ENCODE measurements at places on chromosomes 1 and 21.

DNA sequence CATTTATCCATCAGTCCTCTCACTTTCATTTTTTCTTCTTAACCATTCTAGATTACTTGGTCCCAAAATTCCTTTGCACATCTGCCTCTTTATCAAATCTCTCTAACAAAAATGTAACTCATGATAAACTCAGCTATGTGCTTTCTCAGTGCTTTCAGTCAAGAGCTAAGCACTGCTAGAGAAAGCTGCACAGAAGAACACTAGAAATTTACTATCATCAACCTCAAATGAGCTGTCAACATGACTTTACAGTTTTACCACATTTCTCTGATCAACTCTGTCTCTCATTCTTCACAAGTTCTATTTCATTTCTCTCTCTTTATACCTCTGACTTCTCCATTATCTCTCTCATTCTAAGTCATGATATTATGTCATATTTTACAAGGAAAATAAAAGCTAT lies 54.2 kb upstream of the PRKACB start:
- no peaks in the 10 kb centered on the region for H3K27me3 ChIP-seq
- no peaks in the 10 kb centered on the region for H3K36me3 ChIP-seq
- no peak overlapping the region for H3K4me3 ChIP-seq
- no peak overlapping the region for H3K27ac ChIP-seq
- DNase-seq = no peak

- H3K27ac ChIP-seq = peak overlapping the region; percentile 99
- H3K4me3 ChIP-seq = peak overlapping the region; percentile 80
- H3K27me3 ChIP-seq = no peaks in the 10 kb centered on the region
Observed at GRCh38 chr1:172533513-172534151, 682 bp downstream of the SUCO start.

DNA sequence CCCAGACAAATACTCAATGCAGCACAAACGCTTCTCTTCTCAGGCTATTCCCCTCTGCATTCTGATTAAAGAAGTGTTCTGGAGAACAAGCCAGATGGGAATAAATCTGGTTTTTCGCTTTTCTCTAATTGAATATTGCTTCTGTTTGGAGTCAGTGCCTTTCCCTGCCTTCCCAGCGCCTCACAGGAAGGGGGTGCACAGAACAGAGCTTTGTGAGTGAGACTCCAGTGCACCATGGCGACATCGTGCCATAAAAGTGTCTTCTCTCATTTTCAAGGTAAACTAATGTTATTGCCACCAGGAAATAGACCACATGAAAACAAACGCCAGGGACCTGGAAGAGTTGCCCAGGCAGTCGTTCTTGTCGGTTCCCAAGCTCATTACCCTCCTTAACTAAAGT lies 43.6 kb upstream of the SLC45A1 start:
- DNase-seq = no peak
- peaks cover 6% of the 10 kb centered on the region for H3K4me1 ChIP-seq
- no peaks in the 10 kb centered on the region for H3K27me3 ChIP-seq
- H3K36me3 ChIP-seq = no peaks in the 10 kb centered on the region

GRCh38 chr21:44062380-44062779 lies 44.8 kb upstream of the PWP2 start:
- H3K4me1 ChIP-seq = no peaks in the 10 kb centered on the region
- no peak overlapping the region for H3K27ac ChIP-seq
- no peak overlapping the region for H3K4me3 ChIP-seq
- no peak for DNase-seq
- H3K27me3 ChIP-seq = no peaks in the 10 kb centered on the region

- no peaks in the 10 kb centered on the region for H3K36me3 ChIP-seq
- H3K27ac ChIP-seq = no peak overlapping the region
- H3K4me3 ChIP-seq = no peak overlapping the region
- H3K4me1 ChIP-seq = no peaks in the 10 kb centered on the region
- H3K27me3 ChIP-seq = no peaks in the 10 kb centered on the region
- no peak for DNase-seq
Observed at GRCh38 chr21:39873687-39874086, 6.4 kb downstream of the PCP4 start.

- H3K4me1 ChIP-seq = peaks cover 4% of the 10 kb centered on the region
- peak overlapping the region; percentile 67 for H3K4me3 ChIP-seq
- H3K27ac ChIP-seq = peak overlapping the region; percentile 75
- peak; percentile 77 for DNase-seq
Observed at GRCh38 chr21:32413015-32413504, 554 bp downstream of the EVA1C start.

DNA sequence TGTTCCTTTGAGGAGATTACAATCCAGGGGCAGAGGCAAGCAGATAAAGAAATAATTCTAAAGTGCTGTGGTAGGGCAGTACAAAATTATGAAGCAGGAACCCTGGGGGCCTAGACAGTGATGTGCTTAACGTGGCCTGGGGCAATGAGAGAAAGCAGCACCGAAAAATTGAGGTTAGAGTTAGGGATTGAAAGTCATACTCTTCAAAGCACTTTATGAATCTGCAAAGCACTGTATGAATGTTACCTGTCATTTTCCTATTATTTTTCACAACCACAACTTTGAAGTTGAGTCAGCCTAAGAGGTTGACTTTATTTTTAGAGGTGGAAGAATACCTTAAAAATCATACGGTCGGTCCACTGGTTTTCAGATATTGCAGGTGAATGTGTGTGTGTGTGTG lies 183.4 kb upstream of the NFIA start:
- H3K36me3 ChIP-seq = no peaks in the 10 kb centered on the region
- no peaks in the 10 kb centered on the region for H3K4me1 ChIP-seq
- no peak overlapping the region for H3K4me3 ChIP-seq
- H3K27ac ChIP-seq = no peak overlapping the region
- no peaks in the 10 kb centered on the region for H3K27me3 ChIP-seq
- DNase-seq = no peak

DNA sequence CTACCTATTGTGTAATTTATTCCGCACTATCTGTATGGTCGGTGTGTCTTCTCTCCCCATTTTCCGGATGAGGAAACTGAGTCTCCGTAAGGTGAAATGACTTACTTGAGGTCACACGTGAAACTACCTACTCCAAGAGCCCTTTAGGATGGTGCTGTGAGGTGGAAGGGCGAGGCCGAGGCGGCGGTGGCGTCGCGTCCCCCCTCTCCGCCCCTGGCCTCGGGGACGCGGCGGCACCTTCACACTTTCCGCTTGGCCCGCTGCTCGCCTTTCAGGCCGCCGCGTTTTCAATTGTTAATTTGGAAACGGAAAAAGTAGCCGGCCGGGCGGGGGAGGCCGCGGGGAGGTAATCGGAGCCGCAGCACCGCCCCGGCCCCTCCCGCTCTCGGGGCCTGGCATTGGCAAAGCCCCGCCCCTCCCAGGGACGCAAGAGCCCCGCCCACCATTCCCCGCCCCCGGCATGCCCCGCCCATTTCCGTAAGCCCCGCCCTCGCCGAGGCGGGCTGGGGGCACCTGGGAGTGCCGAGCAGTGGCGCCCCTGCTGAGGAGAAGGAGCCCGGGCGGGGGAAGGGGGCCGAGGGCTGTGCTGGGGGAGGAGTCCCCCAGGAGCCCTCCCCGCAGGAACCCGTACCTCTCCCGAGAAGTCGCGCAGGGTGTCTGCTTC lies 18.6 kb downstream of the KCNQ4 start:
- no peaks in the 10 kb centered on the region for H3K36me3 ChIP-seq
- peak; percentile 84 for DNase-seq
- H3K4me3 ChIP-seq = peak overlapping the region; percentile 37
- H3K4me1 ChIP-seq = peaks cover 6% of the 10 kb centered on the region
- no peaks in the 10 kb centered on the region for H3K27me3 ChIP-seq

- no peak for DNase-seq
- peak overlapping the region; percentile 83 for H3K27ac ChIP-seq
- no peaks in the 10 kb centered on the region for H3K27me3 ChIP-seq
- no peak overlapping the region for H3K4me3 ChIP-seq
- H3K36me3 ChIP-seq = no peaks in the 10 kb centered on the region
Observed at GRCh38 chr1:233242827-233243483, 52.6 kb downstream of the PCNX2 start.

GRCh38 chr21:38295997-38296764 lies 39.4 kb downstream of the KCNJ15 start:
- no peak for DNase-seq
- no peaks in the 10 kb centered on the region for H3K27me3 ChIP-seq
- H3K36me3 ChIP-seq = no peaks in the 10 kb centered on the region
- H3K4me1 ChIP-seq = no peaks in the 10 kb centered on the region
- H3K4me3 ChIP-seq = no peak overlapping the region

DNA sequence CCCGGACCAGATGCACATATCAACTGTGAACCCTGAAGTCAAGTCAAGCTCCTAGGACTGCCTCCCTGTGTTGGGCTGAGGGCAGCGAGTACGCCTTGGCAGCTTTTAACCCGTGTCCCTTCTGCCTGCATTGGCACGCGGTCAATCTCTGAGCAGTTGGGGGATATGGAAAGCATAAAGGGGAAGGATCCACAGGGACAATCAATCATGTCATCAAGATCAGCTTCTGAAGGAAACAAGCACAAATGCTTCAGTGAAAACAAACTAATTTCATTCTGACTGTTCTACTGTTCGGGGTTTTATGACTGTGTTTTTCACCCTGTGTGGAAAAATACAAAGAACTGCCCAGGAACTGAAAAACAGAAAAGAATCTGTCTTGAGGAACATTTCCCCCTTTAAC lies 106.2 kb downstream of the RUNX1 start:
- H3K27ac ChIP-seq = no peak overlapping the region
- H3K27me3 ChIP-seq = no peaks in the 10 kb centered on the region
- H3K4me3 ChIP-seq = no peak overlapping the region
- no peaks in the 10 kb centered on the region for H3K36me3 ChIP-seq

DNA sequence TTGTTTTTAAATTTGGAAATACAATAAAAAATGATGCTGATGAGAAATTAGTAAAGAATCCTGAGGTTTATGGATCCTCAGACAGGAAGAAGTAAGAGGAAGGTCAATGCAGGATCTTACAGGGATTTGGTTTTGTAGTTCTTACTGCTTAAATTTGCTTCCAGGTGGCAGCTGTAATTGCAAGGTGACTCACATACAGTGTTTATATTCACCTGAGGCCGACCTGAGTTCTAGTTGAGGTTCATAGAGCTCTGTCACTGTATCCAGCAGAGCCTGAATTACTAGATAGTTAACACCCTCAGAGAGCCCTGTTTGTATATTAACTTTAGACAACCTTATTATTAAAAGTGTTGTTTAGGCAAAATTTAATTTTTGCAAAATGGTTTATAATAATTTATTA lies 1.4 kb upstream of the WDR26 start:
- H3K36me3 ChIP-seq = no peaks in the 10 kb centered on the region
- DNase-seq = no peak
- H3K4me1 ChIP-seq = peaks cover 7% of the 10 kb centered on the region

- H3K4me3 ChIP-seq = no peak overlapping the region
- DNase-seq = no peak
- peaks cover 22% of the 10 kb centered on the region for H3K36me3 ChIP-seq
- peaks cover 10% of the 10 kb centered on the region for H3K4me1 ChIP-seq
- H3K27ac ChIP-seq = no peak overlapping the region
Observed at GRCh38 chr1:44635439-44635838, 38.8 kb downstream of the TMEM53 start.

DNA sequence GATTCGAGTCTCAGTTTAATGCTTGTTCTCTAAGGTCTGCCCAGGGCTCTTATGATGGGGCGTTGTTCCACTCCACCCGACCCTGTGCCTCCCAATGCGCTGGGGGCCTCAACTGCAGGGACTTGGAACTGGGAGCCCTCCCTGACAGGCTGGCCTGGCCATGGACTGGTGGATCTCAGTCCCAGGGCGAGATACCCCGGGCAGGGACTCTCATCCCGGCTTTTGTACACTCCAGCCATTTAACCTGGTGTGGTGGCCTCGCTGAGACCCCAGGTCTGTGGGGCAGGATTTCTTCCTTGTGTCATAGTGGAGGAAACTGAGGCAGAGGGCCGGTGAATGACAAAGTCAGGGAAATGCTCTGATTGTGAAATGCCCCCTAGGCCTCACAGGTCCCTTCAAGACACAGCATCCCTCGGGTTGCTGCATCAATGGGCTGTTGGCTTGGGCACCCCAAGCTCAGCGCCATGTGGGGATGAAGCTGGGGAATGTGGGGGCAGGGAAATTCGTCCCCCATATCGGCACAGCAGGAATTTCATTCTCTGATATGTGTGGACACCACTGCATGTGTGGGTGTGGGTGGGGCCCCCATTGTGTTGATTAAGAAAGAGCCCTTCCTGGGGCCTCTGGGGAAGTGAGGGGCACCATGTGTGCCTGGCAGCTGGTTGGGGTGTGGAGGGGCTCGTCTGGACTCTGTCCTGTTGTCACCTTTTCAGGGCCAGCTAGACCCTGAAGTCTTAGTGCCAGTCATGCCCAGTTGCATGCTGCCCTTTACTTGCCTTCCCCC lies 19.9 kb upstream of the ZNF678 start:
- peak overlapping the region; percentile 62 for H3K4me3 ChIP-seq
- DNase-seq = no peak
- H3K36me3 ChIP-seq = no peaks in the 10 kb centered on the region
- no peaks in the 10 kb centered on the region for H3K4me1 ChIP-seq
- no peak overlapping the region for H3K27ac ChIP-seq

DNA sequence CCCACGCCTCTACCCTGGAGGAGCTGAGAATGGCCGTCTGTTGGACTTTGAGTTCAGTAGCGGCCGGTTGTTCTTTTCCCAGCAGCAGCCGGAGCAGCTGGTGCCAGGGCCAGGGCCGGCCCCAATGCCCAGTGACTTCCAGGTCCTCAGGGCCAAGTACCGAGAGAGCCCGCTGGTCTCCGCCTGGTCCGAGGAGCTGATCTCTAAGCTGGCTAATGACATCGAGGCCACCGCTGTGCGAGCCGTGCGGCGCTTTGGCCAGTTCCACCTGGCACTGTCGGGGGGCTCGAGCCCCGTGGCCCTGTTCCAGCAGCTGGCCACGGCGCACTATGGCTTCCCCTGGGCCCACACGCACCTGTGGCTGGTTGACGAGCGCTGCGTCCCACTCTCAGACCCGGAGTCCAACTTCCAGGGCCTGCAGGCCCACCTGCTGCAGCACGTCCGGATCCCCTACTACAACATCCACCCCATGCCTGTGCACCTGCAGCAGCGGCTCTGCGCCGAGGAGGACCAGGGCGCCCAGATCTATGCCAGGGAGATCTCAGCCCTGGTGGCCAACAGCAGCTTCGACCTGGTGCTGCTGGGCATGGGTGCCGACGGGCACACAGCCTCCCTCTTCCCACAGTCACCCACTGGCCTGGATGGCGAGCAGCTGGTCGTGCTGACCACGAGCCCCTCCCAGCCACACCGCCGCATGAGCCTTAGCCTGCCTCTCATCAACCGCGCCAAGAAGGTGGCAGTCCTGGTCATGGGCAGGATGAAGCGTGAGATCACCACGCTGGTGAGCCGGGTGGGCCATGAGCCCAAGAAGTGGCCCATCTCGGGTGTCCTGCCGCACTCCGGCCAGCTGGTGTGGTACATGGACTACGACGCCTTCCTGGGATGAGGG lies 28.5 kb upstream of the SPSB1 start:
- no peaks in the 10 kb centered on the region for H3K27me3 ChIP-seq
- no peak overlapping the region for H3K4me3 ChIP-seq
- DNase-seq = no peak
- no peaks in the 10 kb centered on the region for H3K4me1 ChIP-seq

GRCh38 chr1:19212167-19212566 lies 2.1 kb upstream of the UBR4 start:
- H3K36me3 ChIP-seq = no peaks in the 10 kb centered on the region
- DNase-seq = no peak
- no peak overlapping the region for H3K4me3 ChIP-seq
- H3K27ac ChIP-seq = no peak overlapping the region

GRCh38 chr1:156394835-156395461 lies 25.9 kb downstream of the RHBG start:
- no peaks in the 10 kb centered on the region for H3K27me3 ChIP-seq
- no peaks in the 10 kb centered on the region for H3K4me1 ChIP-seq
- H3K36me3 ChIP-seq = no peaks in the 10 kb centered on the region
- no peak for DNase-seq
